ENCODE measurements at places on chromosomes 3 and 15.

GRCh38 chr15:38454696-38455090 is 766 bp downstream of the FAM98B start:
- DNase-seq: no peak

DNA sequence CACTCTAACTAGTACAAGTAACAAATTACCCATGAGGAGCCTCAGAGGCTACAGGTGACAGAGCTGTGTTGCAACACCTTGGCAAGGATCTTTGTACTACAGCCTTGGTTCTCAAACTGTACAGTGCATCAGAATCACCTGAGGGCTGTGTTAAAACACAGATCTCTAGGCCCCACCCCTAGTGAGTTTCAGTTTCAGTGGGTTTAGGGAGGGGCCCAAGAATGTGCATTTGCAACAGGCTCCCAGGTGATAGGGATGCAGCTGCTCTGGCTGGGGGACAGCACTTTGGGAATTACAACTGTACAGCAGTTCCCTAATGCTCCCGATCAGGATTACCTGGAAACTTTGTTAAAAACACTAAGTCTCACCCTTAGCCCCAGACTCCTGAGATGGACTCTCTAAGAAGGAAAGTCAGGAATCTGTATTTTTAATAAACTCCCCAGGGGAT is 66.1 kb upstream of the NR2F2 start:
- DNase-seq: no peak

- no peak for DNase-seq
Observed at GRCh38 chr3:66338927-66339326, 118.1 kb downstream of the SLC25A26 start.

DNA sequence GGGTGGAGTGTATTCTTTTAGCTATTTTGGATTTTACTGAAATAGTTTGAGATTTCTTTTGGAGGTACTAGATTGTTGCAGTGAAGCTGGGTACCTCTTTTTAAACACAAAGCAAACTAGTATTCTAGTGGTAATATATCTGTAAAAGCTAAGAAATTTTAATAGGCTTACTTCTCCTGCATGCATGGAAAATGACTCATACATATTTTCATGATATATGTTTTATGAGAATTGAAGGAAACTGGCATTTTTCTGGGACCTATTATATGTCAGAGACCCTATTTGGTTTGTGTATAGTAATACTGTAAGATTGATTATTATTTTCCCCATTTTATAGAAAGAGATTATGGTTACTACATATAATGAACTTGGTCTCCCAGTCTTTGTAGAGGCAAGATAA is 851.0 kb downstream of the DIPK2A start:
- no peak for DNase-seq

DNA sequence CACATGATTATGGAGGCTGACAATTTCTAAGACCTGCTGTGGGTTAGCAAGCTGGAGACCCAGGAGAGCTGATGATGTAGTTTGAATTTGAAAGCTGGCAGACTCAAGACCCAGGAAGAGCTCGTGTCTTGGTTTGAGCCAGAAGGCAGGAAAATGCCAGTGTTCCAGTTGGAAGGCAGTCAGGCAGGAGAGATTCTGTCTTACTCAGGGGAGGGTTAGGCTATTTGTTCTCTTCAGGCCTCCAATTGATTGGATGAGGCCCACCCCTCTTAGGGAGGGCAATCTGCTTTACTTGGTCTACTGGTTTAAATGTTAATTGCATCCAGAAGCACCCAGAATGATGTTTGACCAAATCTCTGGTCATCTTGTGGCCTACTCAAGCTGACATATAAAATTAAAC is 40.4 kb upstream of the IGF2BP2 start:
- DNase-seq: no peak

DNA sequence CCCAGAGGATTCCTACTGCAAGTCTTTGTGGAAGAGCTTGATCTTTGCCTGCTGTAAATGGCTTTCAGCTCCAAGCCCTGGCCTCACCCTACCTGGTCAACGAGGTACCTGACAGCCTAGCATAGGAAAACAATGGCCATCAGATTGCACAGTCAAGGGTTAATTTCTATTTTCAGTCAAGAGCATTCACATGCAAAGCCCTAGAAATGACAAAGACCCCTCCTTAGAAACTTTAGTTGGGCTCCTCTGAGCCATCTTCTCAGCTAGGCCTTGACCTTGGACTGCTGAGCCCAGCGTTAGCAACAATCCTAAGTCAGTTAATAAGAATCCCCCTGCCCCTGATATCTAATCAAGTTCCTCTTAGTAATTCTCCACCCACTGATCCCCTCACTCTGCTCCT is 18.5 kb downstream of the MESD start:
- DNase-seq: no peak
